ENCODE measurements at places on chromosomes 11 and 22.
A peak's percentile ranks its signal among the peaks of the same experiment; 100 is the strongest.

GRCh38 chr11:103714246-103714645 lies 322.2 kb upstream of the DDI1 start:
- DNase-seq, result no peak

GRCh38 chr11:35242412-35243242 lies 103.7 kb downstream of the CD44 start:
- no peak for DNase-seq

DNA sequence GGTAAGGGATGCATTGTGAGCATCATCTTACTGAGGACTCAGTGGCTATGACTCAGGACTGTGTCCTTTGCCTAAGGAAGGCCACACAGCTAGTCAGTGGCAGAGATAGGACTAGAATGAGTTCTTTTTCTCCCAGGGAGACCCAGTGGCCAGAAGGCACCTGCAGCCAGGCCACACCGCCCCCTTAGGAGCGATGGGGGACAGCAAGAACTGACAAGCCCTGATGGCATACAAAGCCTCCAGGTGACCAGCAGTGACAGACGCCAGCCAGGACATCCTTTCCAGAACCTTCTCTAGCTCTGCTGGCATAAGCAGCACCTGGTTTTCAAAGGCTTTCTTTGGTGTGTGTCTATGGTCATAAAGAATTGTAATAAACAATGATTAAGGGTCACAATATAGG lies 240.1 kb downstream of the ST3GAL4 start:
- no peak for DNase-seq

DNA sequence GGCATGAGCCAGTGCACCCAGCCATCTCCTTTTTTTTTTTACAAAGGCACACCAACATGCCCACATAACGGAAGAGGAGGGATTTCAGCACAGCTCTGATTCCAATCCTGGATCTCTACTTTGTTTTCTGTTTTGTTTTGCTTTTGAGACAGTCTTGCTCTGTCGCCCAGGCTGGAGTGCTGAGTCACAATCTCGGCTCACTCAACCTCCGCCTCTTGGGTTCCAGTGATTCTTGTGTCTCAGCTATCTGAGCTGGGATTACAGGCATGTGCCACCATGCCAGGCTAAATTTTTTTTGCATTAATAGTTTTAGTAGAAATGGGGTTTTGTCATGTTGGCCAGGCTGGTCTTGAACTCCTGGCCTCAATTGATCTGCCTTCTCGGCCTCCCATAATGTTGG lies 28.1 kb downstream of the VSTM5 start:
- no peak for DNase-seq

GRCh38 chr11:112771851-112772250 lies 189.4 kb upstream of the NCAM1 start:
- no peak for DNase-seq

DNA sequence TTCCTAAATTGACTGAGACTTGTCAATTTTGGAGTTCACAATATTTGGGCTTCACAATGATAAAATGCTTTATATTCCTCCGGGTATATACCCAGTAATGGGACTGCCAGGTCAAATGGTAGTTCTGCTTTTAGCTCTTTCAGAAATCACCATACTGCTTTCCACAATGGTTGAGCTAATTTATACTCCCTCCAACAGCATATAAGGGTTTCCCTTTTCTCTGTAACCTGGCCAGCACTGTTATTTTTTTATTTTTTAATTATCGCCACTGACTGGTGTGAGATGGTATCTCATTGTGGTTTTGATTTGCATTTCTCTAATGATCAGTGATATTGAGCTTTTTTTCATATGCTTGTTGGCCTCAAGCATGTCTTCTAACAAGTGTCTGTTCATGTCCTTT lies 21.8 kb downstream of the NARS2 start:
- DNase-seq, result no peak

GRCh38 chr22:20130731-20131596 lies 640 bp upstream of the ZDHHC8 start:
- peak; percentile 82 for DNase-seq

DNA sequence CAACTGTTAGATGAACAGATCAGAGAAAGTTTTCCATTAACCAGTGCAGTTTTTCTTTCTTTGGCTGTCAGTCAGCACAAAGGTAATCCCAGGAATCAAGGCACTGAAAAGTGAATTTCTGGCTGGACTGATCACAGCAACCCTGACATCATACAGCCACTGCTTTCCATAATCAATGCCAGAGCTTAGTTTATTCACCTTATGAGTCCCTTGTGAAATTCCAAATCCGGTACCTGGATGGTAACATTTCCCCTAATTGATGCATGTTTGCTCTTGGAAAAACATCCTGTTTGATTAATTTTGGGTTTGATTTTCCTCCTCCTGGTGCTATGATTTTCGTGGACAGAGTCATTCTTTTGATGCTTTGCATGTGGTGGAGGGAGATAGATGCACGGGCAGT lies 319.8 kb downstream of the INSC start:
- no peak for DNase-seq

- DNase-seq, result no peak
Observed at GRCh38 chr11:12666915-12667314, 7.3 kb upstream of the TEAD1 start.

DNA sequence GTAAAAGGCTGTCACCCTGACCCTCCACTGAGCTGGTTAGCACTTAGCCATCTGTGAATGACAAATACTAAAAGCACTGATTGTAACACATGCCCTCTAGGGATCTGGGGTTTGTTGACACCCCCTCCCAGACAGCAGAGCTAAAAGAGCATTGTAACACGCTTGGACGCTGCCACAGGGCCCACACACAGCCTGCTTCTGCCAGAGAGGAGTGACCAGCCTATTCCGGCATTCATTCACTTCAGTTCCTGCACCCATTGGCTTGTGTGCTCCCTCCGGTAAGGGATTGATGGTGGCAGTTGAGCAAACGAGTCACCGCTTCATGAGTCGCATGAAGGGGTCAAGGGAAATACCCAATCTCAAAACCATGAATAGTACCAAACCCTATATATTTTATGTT lies 15.8 kb downstream of the OR10D3 start:
- no peak for DNase-seq

GRCh38 chr22:44328762-44329161 lies 16.0 kb upstream of the SHISAL1 start:
- no peak for DNase-seq

- DNase-seq, result no peak
Observed at GRCh38 chr11:96235751-96236150, 107.2 kb downstream of the MAML2 start.

- DNase-seq, result no peak
Observed at GRCh38 chr11:74018331-74019005, 9.6 kb upstream of the UCP3 start.

- peak; percentile 46 for DNase-seq
Observed at GRCh38 chr22:21074102-21074715, 28.5 kb downstream of the LRRC74B start.

DNA sequence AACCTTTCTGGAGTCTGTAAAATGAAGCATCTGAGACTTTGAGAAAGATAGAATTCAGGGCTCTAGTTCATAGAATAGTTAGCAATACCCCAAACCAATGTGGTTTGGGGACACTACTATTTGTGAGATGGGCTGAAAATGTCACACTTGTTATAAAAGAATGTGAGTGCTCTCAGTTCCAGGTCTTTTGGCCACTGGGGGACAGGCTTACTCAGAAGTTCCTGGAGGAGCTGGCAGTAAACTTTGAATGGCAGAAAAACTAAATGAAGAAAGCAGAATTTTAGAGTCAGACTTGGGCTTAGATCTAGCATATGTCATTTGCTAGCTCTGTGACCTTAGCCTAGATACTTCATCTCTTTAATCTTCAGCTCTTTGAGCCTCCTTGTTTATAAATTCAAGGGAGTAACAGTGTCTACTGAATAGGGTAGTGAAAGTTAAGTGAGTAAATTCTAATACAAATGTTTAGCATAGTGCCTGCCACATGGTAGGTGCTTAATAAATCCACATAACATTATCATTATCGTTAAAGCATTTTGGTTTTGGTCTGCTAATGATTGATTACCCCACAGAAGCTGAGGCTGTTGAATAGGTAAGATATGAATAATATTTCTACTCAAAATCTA lies 3.7 kb downstream of the LYVE1 start:
- no peak for DNase-seq

DNA sequence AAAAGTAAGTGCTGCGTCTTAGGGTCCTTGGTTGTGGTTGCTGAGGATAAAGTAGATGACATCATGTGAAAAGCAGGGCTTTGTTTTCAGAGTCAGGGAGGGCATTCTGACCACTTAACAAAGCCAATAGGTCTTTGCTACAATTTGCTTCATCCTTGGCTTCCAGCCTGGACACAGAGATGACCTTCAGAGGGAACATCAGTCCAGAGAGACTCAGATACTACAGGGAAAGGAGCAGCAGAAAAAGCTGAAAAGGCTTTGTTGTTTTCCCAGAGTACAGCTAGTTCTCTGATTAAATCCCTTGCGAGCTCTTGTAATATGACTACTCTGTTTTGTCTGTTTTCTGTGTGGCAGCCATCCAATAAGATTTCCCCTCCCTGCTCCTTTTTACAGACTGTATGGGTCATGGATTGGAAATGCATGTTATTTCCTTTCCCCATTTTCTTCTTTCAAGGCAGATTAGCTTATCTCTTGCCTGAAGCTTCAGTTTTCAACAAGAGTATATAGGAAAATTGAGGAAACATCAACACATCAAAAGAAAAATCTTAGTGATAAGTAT lies 31.9 kb downstream of the ATG13 start:
- no peak for DNase-seq

DNA sequence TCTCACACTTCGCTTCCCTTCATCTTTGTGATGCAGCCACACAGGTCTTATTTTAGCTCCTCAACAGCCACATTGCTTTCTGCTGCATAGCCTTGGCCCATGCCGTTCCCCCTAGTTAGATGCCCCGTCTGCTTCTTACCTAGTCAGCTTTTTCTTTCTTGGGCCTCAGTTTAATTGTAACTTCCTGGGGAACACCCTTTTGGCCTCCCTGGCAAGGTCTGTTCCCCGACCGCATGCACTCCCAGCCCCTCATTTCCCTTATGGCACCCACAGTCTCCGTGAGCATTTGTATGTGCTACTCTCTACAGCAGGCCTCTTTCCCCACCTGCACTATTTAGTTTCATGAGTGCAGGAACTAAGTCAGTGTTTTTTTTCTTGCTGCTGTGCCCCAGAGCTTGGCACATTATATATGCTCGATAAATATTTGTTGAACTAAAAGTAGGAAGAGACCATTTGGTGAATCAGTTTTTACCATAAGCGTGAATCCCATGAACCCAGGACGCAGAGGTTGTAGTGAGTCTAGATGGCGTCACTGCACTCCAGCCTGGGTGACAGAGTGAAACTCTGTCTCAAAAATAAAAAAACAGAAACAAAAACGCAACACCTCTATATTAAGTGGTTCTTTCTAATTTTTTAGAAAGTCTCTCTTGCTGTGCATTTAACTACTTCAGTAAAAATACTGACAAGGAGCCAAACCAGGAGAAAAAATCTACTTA lies 38.5 kb downstream of the TNRC6B start:
- peak; percentile 44 for DNase-seq

- no peak for DNase-seq
Observed at GRCh38 chr11:37182031-37182430, 584.0 kb upstream of the RAG2 start.

DNA sequence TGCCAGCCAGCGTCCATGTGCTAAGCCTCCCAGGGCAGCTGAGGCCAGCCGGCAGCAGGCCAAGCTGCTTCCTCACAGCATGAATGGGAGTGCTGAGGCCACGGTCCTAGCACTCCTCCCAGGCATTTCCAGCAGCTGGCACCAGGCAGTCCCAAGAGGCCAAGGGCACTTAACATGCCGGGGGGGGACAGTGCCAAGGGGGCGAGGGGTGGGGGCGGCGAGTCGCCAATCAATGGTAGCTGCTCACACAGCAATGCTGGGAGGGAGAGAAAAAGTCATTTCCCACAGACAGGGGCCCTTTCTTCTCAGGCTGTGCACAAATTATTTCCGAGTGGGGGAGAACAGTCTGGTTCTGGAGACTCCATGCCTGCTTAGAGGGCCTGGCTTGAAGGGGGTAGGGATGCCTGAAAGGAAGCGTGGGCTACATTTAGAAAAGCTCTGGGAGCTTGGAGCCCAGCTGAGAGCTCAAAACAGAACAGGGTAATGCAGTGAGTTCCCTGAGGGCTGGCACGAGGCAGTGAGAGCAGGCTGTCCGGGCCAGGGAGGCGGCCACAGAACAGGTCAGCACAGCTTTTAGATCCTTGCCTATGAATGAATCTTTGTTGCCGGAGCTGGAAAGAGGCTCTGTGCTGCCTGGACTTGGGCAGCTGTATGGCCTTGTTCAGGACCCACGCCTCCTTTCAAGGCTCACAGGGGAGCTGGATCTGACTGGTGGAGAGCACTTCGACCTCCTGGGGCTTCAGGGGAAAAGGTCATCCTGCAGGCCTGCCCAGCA lies 14.4 kb upstream of the TBC1D10A start:
- DNase-seq, result no peak

DNA sequence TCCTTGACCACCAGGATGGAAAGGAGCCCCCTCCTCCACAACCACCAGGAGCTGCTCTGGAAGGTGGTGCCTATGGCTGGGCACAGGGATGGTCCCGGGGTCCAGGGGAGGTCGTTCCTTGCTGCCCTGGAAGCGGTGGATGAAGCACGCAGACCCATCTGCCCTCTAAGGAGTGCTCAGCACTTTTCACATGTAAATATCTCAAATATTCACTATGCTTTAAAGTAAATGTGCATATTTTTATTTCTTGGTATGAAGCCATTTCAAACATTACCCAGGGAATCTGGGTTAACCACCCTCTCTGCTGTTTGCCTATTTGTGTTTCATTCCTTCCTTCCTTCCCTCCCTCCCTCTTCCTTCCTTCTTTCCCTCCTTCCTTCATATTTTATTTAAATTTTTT lies 21.7 kb downstream of the SPATA19 start:
- no peak for DNase-seq

- no peak for DNase-seq
Observed at GRCh38 chr22:37212174-37212906, at the start of gene SSTR3. Gene SSTR3 (minus strand): TSS chr22:37212477. CDS start chr22:37207803, 4,674 bp downstream.

GRCh38 chr11:55707029-55707428 lies 45.0 kb downstream of the OR4C6 start:
- no peak for DNase-seq

DNA sequence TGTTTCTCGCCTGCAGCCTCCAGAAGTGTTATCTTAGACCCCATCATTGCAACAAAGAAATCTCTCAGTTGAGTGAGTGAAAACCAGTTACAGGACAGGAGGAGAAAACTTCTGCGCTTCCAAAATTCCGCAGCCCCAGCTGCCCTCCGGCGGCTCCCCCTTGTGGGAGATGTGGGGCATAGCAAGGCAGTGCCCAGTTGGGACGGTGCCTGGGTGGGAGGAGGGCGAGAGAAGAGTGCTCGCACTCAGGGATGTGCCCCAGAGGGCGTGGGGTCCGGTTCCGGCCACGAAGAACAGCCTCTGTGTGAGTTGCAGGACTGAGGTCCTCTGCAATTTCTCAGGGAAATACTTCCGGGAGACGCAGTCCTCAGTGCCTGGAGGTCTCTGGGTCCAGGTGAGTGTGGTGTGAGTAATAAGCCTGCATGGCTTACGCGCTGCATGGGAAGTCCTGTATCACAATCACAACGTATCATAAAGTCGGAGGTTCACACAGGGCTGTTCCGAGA lies 87.0 kb upstream of the BLID start:
- DNase-seq, result peak; percentile 16

DNA sequence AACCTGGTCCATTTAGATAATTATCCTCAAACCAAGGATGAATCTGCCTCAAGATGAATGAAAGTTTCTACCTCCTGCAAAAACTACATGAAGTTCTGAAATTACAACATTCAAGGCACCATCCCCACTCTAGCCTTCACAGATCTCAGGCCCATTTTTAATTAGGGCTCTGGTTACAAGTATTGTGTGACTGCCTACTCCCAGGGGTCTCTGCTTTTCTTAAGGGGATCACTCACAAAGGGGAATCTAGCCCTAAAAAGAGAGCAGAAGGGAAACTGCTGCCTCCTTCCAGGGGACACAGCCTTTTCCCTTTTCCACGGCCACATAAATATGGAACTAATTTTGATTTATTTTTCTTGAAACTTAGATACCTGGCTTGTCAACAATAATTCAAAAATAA lies 17.4 kb upstream of the TMEM135 start:
- DNase-seq, result no peak
